ENCODE measurements at places on chromosomes 5 and 9.
A peak's percentile ranks its signal among the peaks of the same experiment; 100 is the strongest.

DNA sequence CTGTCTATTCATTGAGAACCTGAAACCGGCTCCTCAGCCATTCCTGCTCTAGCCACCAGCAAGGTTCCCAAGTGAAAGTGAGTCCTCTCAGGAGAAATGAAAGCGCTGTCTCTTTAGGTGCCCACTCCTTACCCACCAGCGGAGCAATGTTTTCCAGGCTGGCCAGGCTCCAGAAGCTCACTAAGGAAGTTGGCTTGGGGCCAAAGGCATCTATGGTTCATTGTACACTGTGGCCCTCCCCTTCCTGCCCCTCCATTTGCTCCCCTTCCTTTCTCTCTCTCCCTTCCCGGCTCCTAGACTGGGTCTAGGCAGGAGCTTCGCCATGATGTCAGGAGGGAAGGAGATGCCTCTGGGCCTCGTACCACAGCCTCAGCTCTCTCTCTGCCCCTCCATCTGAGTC, 1.1 kb upstream of the GABRP start:
- no peak for DNase-seq

DNA sequence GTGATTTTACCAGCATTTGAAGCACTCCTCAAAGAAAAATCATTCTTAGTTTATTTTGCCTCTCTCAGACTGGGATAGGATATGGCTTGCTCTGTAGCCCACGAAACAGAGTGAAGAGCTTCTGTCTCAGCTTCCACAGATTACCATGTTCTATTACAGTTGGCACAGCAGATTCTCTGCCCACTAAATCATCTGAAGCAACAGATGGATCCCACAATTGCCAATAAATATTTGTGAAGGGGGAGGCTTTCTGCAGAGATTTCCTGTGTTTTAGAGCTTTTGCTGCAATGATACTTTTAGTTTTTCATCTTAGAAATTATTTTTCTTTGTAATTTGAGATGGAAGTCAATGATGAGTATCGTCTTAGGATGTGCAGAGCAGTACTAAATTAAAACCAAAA, 12.3 kb upstream of the MAP3K1 start:
- no peak for DNase-seq

DNA sequence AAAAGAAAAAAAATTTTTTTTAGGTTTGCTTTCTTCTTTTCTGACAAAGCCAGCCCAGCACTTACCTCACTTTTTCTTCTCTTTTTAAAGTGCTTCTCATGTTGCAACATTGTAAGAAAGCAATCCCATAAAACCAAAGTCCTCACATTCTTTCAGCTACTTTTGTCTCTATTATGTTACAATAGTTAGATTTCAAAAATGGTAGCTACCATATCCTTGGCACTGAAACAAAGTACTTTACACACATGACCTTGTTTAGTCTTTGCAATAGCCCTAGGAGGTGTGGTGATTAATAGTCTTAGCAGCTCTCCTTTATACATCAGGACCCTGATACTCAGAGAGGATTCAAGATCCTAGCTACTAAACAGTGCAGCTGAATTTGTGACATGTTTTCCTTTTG, 23.5 kb upstream of the CARTPT start:
- DNase-seq = no peak

DNA sequence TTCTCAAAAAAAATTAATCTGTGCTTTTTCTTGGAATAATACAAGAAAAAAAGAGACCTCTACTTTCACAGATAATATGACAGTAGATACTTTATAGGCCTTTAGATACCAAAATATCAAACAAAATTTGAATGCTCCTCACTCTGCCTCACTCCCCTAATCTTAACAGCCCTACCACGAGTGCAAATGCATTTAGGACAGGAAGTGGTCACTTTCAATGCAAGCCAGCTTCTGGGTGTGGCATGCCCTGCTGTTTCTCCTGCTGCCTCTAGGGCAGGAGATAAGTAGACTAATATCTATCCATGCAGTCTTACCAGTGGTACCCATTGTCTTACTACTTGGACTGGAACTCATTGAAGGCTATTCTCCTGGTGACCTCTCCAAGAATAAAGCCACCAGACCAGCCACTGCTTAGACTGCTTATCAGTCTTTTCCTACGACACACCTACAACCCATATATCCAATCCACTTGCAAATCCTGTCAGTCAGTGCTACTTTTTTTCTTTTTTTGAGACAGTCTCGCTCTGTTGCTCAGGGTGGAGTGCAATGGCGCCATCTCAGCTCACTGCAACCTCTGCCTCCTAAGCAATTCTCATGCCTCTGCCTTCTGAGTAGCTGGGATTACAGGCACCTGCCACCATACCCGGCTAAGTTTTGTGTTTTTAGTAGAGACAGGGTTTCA, 23.0 kb downstream of the FRRS1L start:
- DNase-seq = no peak

GRCh38 chr9:83526901-83527300, 11.3 kb downstream of the FRMD3 start:
- DNase-seq = no peak

DNA sequence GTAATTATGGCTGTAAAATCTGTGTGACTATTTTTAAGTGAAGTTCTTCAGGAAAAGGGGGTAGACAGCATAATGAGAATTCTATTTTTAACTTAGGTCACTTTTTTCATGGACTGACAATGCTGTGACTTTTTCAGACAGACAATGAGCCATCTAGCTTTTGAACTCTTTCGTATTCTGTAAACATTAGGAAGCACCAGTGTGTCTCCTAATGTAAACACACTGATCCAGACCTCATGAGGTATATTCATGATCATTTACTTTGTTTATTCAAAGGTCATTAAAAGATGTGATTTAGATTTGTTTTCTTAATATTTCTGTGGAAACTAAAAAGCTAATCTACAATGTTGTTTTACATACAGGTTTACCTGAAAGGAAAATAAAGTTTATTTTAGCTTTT, 352.6 kb downstream of the ADGRV1 start:
- no peak for DNase-seq

- no peak for DNase-seq
Measured at GRCh38 chr5:137997726-137998213, 35.1 kb downstream of the FAM13B start.

DNA sequence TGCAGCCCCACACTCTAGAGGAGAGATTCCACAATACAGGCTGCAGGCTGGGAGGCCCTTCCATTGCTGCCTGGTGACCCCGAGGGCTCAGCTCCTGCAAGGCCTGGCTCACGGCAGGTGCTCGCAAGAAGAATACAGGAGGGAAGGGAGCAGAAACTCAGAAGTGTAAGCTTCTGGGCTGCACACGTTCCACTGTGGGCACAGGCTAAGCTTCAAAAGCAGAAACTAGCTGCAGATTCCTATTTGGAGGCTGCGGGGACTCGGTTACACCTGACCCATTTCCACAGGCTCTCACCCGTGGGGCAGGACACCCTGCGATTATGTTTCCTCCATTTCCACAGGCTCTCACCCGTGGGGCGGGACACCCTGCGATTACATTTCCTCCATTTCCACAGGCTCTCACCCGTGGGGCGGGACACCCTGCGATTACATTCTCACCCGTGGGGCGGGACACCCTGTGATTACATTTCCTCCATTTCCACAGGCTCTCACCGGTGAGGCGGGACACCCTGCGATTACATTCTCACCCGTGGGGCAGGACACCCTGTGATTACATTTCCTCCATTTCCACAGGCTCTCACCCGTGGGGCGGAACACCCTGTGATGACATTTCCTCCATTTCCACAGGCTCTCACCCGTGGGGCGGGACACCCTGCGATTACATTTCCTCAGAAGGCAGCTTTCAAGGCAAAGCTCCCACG, 10.3 kb downstream of the LPCAT1 start:
- no peak for DNase-seq

- no peak for DNase-seq
Measured at GRCh38 chr5:57311921-57312735, 138.3 kb downstream of the GPBP1 start.

GRCh38 chr5:72860499-72860898, 44.0 kb downstream of the TNPO1 start:
- no peak for DNase-seq

GRCh38 chr5:124399426-124399961, 346.9 kb downstream of the ZNF608 start:
- no peak for DNase-seq

GRCh38 chr9:4826417-4827166, 33.8 kb downstream of the RCL1 start:
- DNase-seq = no peak

GRCh38 chr5:146118322-146118721, 12.9 kb upstream of the PLAC8L1 start:
- DNase-seq = no peak

DNA sequence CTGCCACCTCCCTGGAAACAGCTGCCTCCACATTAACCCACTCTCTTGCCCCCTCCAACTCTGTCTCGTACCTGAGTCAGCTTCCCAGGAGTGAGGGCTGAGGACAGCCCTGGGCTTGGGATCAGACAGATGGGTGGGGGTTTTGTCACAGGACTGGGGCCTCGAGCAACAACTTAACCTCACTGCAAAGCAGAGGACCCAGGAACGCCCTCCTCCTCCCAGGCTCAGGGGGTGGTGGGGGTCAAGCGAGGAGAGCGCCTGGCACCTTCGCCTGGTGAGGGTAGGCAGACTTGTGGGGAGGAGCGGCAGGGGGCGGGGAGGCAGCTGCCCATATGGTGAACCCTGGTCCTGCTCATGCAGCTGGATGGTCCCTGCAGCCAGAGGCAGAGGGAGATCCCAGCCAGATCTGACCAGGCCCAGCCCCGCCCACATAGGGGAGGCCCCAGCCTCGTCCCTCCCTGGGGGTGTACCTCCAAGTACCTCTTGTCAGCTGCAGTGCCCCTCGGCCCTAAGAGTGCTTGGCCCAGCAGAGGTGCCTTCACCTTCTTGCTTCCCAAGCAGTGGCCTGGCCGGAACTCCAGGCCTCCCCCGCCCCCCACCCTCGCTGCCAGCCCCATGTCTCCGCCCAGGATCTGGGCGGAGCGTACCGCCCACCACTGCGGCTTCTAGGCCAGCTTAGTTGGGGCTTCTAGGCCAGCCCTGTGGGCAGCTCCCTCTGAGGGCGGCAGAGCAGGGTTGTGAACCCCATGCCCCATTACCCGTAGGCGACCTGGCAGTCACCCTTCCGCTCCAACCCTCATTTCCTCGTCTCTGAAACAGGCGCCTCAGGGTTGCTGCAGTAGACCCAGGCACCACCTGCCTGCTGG, at the start of gene SARDH:
TSS of gene SARDH (minus strand) at position 579 of the 866 bp plus-strand sequence. CDS start 4,179 bp downstream, outside the sequence.
- peak; percentile 18 for DNase-seq

DNA sequence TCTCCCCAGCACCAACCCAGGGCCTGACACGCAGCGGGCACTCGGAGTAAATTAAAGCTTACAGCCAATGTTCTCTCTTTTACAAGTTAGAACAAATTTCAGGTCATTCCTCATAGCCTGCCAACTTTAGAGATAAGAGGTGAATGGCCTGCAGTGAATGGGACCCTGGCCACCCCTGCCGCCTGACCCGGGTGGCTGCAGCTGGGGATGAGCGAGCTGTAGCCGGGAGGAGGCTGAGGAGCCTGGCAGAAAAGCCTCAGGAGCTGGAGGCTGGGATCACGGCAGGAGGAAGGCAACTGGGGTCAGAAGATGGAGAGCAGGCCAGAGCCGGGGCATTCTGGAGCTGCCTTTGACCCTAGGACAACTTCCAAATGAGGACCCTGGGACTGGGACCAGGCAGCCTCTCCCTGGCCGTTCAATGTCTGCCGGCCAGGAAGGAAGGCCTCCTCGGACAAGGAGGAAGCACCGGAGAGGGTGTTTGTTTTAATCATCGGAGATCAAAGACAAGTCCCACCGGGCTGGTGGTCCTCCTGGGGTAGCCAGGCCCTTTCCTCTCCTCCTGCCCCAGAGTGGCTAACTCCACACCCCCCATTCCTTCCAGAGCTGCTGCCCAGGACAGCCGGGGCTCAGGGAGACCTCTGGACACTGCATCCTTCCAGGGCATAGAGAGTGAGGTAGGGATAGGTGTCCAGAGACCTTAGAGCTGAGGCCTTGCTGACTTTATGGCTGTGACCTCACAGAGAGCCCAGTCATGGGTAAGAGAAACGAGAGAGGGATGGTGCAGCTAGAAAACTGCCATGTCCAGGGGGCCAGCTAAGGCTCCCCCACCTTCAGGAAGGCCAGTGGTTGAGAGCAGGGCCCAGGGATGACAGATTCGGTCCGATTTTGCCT, 87.3 kb upstream of the LMX1B start:
- DNase-seq = no peak

DNA sequence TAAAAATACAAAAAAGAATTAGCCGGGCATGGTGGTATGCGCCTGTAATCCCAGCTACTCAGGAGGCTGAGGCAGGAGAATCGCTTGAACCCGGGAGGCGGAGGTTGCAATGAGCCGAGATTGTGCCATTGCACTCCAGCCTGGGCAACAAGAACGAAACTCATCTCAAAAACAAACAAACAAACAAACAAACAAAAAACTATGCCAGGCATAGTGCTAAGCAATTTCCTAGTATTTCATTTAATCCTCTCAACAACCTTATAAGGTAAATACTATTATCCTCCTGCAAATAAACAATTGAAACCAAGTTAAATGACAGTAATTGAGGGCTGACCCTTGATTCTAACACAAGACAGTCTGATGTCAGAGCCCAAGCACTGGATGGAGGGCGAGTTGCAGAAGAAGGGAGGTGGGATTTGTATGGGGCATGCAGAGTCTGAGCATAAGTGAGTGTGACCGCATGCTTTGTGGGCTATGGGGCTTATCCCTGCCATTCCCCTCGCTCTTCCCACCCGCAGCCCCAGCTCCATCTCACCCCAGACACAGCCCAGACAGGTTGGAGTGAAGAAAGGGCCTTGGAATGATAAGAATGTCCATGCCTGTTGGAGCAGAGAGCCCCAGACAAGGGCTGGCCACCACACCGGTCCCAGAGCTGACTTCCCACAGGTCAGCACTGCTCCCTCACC, 24.3 kb upstream of the RPS14 start:
- DNase-seq = no peak

- no peak for DNase-seq
Measured at GRCh38 chr9:95366731-95367325, 49.3 kb upstream of the FANCC start.

DNA sequence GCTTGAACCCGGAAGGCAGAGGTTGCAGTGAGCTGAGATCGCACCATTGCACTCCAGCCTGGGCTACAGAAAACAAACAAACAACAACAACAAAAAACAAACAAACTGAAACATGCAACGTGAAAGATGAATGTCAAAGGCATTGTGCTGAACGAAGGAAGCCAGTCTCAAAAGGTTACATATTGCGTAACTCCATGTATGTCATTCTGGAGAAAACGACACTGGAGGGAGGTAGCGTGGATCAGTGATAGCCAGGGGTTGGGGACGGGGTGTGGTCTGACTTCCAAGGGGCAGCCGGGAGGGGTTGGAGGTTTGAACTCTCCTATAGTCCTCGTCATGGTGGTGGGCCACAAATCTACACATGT, 12.1 kb upstream of the WDR5 start:
- DNase-seq = no peak

GRCh38 chr9:22590336-22591033, 143.9 kb downstream of the DMRTA1 start:
- DNase-seq = no peak

GRCh38 chr9:77954013-77954665, 77.5 kb downstream of the GNAQ start:
- DNase-seq = no peak

- DNase-seq = no peak
Measured at GRCh38 chr9:5582835-5583195, 46.1 kb upstream of the RIC1 start.

- DNase-seq = no peak
Measured at GRCh38 chr9:15219546-15219945, 87.5 kb downstream of the TTC39B start.

GRCh38 chr5:158463188-158463587, 604.2 kb upstream of the CLINT1 start:
- DNase-seq = no peak
